NCI-H774 (cell line): ENCODE measurements at places on chromosomes 5 and 9.

GRCh38 chr5:32159328-32160072 is 14.6 kb downstream of the GOLPH3 start:
- DNase-seq: no peak

DNA sequence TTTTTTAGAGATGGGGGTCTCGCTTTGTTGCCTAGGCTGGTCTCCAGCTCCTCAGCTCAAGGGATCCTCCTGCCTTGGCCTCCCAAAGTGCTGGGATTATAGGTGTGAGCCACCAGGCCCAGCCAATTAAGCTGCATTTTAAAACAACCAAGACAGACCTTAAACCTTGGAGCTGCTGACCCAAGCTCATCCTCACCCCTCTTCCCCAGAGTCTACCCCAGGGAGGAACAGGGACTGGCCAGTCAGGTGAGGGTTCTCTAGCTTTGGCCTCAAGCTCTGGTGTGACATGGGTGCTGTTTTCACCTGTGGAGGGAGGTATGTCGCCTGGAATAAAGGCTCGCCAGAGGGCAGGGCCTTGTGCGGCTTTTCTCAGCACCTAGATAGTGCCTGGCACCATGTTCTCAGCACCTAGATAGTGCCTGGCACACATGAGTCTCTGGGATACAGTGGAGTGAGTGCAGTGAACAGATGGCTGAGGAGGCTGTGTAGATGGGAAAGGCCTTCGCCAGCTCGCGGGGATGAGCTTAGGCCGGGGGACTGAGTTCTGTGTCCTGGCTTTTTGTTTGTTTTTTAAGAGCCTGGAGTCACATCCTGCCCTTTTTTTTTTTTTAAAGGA is 7.4 kb downstream of the CDK9 start:
- DNase-seq: no peak

GRCh38 chr9:94937214-94937903 is 210.9 kb downstream of the AOPEP start:
- DNase-seq: no peak

- no peak for DNase-seq
Measured at GRCh38 chr5:919356-920000, 26.8 kb downstream of the TRIP13 start.

GRCh38 chr9:121067640-121068039 is 7.1 kb upstream of the CNTRL start:
- DNase-seq: no peak

GRCh38 chr9:100515578-100516494 is 42.9 kb downstream of the TMEFF1 start:
- DNase-seq: no peak

DNA sequence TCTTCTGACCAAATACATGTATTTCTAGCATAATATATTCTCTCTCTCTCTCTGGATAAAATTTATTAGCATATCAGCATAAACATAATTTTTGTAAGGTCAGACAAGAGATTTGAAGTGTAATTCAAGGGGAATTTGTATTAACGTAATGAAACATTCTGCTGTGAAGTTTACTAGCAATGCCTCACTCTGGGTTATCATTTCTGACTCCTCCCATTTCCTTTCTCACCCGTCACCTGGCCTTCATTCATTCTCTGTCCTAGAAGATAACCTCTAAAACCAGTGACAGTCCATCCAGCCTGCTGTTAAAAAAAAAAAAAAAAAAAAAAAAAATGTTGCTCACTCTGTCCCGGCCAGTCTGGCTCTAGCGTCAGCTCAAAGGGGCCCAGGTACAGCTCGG is 27.1 kb downstream of the GRAMD2B start:
- DNase-seq: no peak

- no peak for DNase-seq
Measured at GRCh38 chr9:127300886-127301447, 36.4 kb downstream of the GARNL3 start.

GRCh38 chr5:115816226-115817081 is at the start of gene CDO1:
TSS of gene CDO1 (minus strand) at chr5:115816659. CDS start at chr5:115816397, 262 bp downstream.
- DNase-seq: no peak

DNA sequence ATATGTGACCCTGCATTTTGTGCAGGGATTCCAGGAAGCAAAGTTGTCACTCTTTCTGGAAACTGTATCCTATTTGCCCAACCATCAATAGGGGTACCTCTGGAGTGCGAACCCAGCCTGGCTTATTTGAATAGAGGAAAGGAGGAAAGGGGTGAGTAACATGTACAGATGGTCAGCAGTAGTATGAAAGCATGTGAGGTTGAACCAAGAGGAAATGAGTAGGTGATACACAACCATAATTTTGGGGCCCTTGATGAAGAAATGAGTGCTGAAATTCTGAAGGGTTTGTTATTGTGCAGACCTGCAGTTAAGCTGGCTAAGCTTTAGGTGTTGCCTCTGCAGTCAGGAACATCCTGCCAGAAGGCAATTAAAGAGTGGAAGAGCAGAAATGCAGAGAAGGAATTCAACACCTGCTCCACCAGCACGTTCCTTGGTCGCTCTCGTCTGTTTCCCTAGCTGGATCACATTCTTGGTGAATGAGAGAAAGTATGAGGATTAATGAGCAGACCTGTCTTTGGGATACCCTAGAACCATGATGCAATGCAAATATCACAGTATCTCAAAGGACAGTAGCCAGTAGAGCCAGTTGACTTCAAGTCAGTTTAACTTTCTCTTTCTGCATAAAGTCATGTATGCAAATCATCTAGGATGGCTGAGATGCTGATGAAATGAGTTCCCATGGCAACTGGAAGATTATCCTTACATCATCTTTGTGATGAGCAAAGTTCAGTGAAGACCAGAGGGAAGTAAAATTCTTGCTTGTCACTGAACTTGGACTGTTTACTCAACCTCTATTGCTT is 13.2 kb upstream of the IL12B start:
- no peak for DNase-seq

DNA sequence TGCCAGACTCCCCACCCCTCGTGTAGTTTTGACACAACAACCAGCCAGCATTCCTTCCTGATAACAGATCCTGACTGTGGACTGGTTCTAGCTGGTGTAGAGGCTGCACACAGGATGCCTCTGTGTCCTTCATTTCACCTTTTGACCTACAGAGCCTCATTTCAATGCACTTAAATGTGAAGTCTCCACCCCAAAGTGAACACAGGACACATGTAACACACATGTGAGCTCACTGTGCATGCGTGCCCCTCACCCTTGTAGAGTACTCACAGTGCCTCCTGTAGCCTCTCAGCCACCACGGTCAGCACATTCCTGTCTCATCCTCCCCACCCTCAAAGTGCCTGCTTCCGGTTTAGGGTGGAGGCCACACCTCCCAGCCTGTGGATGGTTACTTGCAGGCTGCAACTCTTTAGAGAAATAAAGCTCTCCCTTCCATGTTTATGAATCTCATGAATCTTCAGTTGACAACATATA is 11.6 kb upstream of the NKD2 start:
- no peak for DNase-seq
